ENCODE measurements at places on chromosomes 13 and 19.
A peak's percentile ranks its signal among the peaks of the same experiment; 100 is the strongest.

- DNase-seq: peak; percentile 65
Measured at GRCh38 chr19:44653977-44654774, 10.5 kb downstream of the PVR start.

DNA sequence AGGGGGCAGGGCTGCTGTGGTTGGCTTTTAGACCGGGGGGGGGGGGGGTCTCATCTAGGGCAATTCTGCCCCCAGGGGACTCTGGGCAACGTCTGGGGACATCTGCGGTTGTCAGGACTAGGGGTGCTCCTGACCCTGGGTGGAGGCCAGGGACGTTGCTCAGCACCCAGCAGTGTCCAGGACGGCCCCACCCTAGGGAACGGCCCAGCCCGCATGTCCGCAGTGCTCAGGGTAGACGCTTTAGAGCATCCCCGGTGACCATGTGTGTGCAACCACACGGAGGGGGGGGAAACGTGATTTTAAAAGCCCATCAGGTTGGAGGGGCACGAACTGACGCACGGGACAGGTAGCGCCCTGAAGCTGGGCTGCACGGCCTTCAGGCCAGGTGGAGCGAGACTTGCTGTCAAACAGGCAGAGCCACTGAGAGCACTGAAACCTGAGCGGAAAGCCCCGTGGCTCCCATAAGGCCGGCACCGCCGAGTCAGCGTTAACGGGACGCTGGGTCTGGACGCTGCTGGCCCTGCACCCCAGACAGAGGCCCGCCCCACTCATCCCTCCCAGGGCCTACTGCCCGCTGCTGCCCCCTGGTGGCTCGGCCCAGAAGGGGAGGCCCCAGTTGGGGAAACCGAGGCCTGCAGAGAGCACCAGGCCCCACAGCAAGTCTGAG lies 8.3 kb downstream of the CACTIN start:
- DNase-seq: peak; percentile 23

- DNase-seq: no peak
Measured at GRCh38 chr19:4120559-4121272, 3.2 kb downstream of the MAP2K2 start.

GRCh38 chr13:65103351-65103750 lies 2126.8 kb downstream of the PCDH9 start:
- no peak for DNase-seq

DNA sequence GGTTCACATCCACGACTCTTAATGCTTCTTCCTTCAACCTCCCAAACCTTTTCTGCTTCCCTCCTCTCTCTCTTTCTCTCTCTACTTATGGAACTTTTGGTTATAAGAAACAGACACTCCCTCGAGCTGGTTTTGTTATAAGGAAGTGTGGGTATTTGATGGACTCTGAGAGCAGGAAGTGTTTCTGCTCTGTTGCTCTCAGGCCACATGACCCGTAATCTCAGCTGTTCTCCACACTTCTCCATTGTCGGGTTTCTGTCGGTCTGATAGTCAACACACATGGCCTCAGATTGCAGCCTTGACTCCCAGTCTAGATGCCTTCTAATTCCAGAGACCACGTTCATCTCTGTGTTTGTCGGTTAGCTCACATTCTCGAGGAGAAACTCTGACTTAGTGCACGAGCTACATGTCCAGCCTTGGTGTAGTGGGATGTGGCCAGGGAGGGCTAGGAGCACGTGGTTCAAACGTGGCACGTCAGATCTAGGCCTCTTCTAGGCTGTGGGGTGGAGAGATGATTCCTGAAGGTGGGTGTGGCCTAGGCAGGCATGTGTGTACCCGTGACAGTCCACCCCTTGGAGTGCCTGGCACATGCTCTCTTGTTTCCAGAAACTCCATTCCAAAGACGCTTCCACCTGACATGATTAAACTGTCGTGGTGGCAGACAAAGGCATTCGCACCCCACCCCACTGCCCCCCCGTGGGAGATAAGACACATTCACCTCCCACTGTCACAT lies 26.3 kb downstream of the CNFN start:
- no peak for DNase-seq

- DNase-seq: no peak
Measured at GRCh38 chr19:42042455-42043170, 27.4 kb downstream of the GRIK5 start.

- peak; percentile 71 for DNase-seq
Measured at GRCh38 chr13:48571126-48571913, 38.4 kb upstream of the RCBTB2 start.

DNA sequence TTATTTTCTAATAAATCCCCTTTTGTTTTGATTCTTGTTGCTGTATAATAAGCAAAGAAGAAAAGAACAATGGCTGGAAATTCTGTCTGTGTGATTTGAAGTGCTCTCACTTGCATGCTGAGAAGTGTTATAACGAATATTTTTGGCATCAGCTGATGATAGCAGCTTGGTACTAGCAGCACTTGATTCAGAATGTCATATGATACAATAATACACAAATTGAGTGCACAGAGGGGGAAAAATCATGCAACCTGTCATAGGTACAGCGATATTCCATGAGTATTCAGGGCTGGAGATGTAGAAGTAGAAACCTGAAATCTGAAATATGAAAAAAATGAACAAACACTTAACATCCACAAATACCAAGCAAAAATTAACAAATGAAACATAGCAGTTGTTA lies 108.1 kb downstream of the FGF14 start:
- DNase-seq: no peak

GRCh38 chr19:54035215-54036178 lies 28.2 kb downstream of the VSTM1 start:
- no peak for DNase-seq

DNA sequence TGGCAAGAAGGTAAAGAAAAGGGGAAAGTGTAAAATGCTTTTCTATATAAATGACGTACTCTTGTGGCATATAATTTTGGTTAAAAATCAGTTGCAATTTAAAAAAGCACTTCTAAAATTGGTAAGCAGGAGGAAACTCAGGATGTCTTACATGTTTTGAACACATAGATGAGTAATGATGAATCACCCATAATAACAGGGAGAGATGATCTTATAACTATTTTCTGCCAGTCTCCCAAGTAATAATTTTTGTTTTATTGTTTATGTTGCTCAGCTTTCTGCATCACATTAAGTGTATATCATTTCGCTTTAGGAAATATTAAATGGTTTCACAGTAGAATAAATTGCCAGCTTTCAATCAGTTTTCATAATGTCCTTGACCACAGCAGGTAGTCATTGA lies 1430.7 kb upstream of the PCDH20 start:
- no peak for DNase-seq

DNA sequence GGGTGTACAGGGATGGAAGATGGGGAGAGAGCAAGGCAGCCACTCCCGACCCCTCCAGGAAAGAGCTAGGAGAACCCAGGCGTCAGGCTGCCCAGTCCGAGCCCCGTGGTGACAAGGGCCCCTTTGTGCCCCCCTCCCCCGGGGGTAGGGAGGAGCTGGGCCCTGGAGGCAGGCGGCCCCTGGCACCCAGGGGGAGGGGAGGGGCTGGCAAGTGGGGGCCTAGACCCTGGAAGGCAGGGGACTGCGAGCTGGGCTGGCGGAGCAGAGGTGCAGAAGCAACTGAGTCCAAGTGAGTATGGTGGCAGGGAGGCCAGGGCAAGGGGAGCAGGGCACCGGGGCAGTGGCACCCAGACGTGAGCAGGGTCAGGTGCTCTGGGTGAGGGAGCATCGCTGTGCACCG lies at the start of gene MAG:
Gene MAG, plus strand, starts transcription at position 246 of the 400 bp plus-strand sequence. CDS start 3,248 bp downstream, outside the sequence.
- DNase-seq: no peak

GRCh38 chr19:56822755-56823154 lies 17.8 kb downstream of the PEG3 start:
- DNase-seq: no peak

DNA sequence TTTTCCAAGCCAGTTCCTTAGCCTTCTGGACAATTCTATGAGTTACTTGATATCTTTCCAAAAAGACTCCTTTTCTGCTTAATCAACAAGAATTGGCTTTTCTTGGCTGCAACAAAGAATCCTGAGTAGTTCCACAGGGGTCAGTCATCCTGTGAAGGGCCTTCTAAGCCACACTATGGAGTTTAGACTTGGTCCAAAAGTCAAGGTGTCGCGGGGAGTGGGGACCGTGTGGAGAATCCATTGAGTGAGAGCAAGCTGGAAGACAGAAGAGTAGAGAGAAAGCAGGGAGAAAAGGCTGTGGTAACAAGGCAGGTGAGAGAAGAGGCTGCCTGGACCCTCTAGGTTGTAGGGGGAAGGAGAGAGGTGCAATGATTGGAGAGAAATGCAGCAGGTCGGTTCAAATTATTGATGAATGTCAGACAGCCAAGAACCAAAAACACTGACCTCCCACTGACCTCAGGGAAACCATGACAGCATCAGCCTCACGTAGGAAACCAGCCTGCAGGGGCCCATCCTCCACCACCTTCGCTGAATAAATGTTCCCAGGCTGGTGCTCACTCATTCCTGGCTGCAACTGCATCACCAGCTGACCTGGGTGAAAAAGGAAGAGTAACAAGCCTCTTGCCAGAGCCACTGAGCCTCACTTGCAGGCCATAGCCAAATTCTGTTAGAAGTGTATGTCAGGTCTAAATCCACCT lies 7.1 kb upstream of the IFT88 start:
- DNase-seq: no peak

DNA sequence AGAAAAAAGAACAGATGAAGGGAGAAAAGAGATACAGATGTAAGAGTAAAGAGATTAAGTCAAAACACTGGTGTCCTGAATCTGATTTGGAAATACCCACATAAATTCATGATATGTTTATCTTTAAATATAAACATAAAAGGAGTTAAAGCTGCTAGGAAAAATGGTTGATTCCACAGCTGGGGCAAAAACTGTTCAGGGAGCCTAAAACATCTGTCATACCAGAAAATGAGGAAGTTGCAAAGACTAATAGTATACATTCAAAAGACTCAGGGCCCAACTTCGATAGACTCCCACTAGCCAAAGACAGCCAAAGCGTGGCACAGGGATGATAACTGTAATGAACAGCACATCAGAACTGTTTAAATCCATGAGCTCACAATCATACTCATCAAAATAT lies 62.0 kb downstream of the ABCC4 start:
- no peak for DNase-seq

- DNase-seq: no peak
Measured at GRCh38 chr19:38285567-38285966, 18.5 kb upstream of the C19orf33 start.

- DNase-seq: no peak
Measured at GRCh38 chr13:41457589-41458186, 338 bp downstream of the RGCC start.

DNA sequence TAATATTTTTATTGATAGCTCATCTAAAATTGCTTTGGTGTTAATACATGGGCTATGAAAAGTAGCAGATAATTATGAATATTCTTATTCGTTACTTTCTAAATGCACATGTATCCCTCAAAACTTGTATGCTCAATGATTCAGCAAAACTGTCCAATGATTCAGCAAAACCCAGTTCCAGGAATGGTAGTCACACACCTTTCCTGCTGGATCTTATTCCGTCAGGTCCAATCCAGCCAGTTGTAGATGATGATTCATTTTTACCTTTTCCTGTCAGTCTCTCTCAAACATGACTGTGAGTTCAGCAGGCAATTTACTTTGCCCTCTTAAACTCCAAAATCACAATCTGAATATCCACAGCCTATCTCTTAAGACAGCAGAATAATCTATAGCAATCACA lies 1082.6 kb downstream of the EFNB2 start:
- no peak for DNase-seq

GRCh38 chr13:94427313-94427953 lies 52.0 kb downstream of the DCT start:
- DNase-seq: no peak

GRCh38 chr13:113364311-113364889 lies 470 bp upstream of the GRTP1 start:
- no peak for DNase-seq

DNA sequence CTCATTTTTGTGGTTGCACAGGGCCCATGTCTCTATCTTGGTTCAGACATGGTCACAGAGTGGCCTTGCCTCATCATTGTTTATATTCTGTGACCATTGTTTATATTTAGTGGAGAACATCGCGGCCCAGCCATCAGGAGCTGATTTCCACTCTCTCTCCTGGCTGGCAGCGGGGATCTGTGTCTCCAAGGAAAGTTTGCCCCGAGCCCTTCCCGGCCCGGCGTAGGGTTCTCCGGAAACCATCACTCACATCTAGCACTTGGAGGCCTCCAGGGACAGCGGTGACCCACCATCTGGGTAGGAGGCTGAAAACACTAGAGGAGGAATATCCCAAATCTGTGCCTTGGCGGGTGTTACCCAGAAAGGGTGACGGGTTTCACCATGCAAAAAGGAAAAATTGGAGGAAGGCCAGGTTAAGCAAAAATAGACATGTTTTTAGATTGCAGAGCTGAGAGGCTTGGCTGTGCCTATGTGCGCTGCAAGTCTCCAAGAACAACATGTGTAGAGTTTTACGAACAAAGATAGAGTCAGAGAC lies 726 bp upstream of the ZNF358 start:
- DNase-seq: no peak

GRCh38 chr13:23443878-23444277 lies 10.4 kb upstream of the SACS start:
- DNase-seq: no peak

- no peak for DNase-seq
Measured at GRCh38 chr13:30268673-30269072, 38.7 kb downstream of the KATNAL1 start.

- no peak for DNase-seq
Measured at GRCh38 chr13:26558987-26559386, 1.5 kb downstream of the WASF3 start.

Measured in DND-41 (cell line).